ENCODE measurements at places on chromosomes 3 and 15.

DNA sequence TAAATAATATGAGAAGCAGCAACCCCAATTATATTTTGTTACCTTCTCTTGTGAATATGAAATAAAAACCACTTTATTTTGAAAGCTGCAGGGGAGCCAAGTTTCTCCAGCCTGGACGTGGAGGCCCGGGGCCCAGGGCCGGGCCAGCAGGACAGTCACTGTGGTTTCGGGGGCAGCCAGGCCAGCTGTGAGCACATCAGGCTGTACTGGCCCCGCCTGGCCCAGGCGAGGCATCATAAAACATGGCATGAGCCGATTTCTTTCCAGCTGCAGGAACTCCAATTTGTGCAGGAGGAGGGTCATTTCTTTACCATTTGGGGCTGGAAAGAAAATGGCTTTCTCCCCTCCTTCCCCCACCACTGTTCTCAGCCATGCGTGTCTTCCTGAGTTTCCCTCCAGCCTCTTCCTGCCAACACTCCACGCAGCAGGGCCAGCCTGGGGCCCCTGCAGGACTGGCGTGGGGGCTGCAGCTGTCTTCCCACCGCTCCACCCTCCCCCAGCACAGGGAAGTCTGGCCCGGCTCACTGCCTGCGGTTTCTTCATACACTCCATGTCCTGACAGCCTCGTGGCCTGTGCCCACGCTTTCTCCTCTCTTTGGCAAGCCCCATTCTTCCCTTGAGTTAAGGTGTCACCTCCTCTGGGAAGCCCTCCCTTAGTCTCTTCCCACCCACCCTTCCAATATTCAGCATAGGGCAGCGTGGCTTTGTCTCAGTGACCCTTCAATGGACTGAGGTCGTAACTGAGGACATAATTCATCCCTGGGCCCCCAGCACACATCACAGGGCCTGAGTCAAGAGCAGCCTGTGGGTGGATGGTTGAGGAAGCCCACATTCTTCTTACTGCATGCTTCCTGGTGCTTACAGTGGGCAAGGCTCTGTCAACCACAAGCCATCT lies 135.8 kb downstream of the CHSY1 start:
- no peak for DNase-seq

DNA sequence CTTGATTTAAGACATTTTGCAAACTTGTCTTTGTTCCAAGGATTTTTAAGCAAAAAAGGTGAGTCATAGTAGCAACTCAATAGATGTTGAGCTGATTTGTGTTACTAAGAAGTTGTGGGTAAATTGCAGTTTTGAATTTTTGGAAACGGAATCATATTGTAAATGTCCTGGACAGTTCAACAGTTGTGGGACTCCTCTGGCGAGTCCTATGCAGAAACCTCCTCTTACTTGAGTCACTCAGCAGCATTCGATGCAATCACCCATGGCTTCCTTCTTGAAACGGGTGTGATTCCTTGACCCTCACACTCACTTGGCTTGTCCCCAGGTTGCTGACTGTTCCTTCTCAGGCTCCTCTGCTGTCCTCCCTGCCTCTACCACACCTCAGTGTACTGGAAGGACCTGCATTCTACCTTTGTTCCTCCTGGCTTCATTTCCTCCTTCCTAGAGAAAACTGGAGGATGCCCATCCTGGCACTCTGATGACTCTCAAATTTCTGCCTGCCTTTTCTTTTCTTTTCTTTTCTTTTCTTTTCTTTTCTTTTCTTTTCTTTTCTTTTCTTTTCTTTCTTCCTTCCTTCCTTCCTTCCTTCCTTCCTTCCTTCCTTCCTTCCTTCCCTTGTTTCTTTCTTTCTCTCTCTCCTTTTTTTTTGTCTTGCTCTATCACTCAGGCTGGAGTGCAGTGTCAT lies 52.8 kb upstream of the DGKG start:
- DNase-seq = no peak

DNA sequence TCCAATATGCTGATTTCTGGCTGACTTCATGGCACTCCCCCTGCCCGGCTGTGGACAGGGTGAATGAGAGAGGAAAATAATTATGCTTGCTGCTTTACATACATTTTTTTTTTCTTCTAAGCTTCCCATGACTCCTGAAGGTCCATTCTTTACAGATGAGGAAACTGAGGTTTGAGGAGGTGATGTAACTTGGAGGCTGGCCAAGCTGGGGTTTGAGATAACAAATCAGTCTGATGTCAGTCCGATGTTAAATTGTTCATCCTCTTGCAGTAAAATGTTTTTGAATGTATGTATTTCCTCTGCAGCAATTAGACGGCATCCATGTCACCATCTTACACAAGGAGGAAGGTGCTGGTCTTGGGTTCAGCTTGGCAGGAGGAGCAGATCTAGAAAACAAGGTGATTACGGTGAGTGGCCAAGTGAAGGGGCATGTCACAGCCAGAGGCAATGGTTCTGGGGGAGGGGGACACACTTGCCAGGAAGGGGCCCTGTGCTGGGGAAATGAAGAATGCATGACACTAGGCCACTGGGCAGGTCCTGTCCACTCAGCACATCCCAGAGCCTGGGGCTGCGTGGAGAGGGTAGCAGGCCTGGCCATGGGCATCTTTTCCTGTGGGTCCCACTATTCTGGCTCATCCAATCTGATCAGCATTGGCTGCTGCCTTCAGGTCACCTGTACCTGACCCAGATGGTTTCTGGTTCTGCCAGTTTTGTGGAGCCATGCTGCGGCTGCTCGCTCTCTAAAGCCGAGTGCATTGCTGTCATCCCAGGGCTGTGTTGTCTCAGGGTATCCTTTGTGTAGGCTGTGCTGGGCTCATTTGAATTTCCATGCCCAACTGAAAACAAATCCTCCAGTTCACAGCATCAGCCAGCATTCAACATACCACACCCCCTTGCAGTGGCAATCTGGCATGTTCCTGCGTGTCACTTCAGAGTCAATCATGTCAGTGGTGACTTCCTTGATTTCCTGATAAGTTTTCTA lies 20.4 kb downstream of the STARD5 start:
- DNase-seq = no peak

- DNase-seq = no peak
Observed at GRCh38 chr15:61467823-61468222, 238.7 kb upstream of the RORA start.

- no peak for DNase-seq
Observed at GRCh38 chr3:184676927-184677326, 34.9 kb downstream of the MAGEF1 start.

GRCh38 chr15:54120949-54121463 lies 142.8 kb downstream of the UNC13C start:
- no peak for DNase-seq

- no peak for DNase-seq
Observed at GRCh38 chr3:181862502-181862901, 150.8 kb downstream of the SOX2 start.

- DNase-seq = no peak
Observed at GRCh38 chr3:95434491-95434890, 1371.6 kb downstream of the NSUN3 start.

DNA sequence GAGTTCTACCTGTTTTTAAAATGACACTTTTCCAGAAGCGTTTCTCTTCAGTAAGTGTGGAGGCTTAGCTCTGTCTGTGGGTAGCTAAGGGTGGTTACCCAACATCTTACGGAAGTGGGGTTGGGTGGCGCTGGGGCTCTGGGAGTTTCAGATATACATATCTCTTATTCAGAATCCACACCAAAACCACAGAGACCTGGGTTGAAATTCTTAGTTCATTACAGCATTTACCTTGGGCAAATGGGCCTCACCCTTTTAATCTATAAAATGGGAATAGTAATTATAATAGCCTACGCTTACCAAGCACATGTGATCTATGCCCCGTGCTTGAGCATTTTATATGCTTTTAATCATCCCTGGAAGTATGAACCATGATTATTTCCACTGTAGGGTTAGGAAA lies 9.4 kb downstream of the PTPRG start:
- no peak for DNase-seq

- no peak for DNase-seq
Observed at GRCh38 chr3:64888165-64888564, 200.4 kb upstream of the ADAMTS9 start.

GRCh38 chr15:42798802-42799201 lies 61.9 kb upstream of the CDAN1 start:
- DNase-seq = no peak

DNA sequence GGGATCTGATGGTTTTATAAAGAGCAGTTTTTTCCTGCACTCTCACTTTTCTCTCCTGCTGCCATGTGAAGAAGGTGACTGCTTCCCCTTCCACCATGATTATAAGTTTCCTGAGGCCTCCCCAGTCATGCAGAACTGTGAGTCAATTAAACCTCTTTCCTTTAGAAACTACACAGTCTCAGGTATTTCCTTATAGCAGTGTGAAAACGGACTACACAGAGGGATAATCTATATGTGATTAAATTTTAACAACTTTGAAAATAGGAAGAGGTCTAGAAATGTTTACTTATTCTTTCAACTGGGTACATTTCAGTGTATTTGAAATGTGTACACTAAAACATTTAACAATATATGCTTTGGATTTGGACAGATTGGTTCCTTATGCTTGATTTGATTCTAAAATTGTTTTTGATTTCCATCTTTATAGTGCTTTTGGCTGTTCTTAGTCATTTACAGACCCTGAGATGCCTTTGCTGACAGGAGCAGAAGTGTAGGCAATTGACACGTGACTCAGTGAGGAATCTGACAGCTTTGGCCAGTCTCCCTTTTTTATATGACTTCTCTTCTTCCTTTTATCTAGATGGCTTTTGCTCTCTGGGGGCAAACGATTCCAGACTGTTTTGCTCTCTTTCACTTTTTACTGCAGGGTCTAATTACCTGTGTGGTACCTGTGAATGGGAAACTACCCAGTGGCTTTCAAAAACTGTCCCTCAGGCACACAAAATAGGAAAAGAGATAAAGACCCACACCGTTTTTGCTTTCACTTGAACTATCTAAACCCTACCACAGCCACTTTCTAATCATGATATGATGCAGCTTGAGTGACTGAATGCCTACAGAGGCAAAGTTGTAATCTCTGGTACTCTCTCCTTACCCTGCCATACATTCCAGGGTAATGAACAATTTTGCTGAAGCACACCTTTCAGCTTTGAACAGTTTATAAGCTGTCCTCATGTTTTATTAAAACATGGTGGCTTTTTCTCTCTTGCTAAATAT lies 422.6 kb downstream of the ROBO1 start:
- no peak for DNase-seq

GRCh38 chr3:105780107-105780506 lies 88.7 kb downstream of the CBLB start:
- DNase-seq = no peak

GRCh38 chr3:46609212-46609721 lies 3.1 kb upstream of the FAM240A start:
- DNase-seq = no peak

DNA sequence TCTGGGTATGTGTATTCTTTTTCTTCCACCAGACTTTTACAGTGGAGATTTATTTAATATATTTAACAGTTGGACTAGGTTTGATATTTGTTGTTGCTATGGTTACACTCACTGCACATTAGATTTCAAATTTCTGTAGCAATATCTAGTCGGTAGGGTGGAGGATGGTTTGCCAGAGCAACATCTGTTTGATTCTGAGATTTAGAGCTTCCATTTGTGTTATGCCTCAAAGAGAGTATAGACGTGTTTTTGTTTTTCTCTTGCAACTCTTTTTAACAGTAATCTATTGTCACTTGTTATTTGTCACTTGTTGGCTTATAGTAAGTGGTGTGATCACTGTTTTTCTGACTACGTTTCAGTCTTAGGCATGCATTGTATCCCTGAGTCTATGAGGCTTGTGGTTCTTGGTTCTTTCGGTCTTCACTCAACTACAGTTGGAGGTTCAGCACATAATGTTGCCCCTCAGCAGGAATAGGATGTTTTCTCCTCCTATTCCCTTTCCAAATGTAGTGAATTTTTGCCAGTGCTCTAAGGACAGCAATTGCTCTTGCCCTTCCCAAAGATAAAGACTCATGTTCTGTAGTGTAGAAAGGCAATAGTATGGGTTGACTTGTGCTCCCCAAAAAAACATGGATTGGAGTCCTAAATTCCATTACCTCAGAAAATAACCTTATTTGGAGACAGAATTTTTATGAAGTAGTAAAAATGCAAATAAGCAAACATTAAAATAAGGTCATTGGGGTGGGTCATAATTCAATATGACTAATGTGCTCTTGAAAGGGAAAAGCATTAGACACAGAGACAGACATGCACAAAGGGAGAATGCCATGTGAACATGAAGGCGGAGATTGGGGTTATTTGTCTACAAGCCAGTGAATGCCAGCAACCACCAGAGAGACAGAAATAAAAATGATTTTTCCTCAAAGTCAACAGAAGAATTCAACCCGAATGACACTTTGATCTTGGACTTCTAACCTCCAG lies 692.1 kb downstream of the DIPK2A start:
- no peak for DNase-seq

GRCh38 chr15:32952901-32953532 lies 235.2 kb downstream of the GREM1 start:
- no peak for DNase-seq

DNA sequence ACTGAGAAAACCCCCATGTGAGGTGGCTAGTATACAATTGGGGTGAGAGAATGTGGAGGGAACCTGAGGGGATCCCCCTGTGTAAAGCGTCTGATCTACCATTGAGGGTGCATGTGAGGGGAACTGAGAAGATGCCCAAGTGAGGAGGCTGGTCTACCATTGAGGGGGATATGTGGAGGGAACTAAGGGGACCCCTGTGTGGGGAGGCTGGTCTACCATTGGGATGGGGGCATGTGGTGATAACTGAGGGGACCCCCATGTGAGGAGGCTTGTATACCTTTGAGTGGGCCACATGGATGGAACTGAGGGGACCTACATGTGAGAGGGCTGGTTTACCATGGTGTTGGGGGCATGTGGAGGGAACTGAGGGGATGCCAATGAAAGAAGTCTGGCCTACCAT lies 160.8 kb downstream of the FBLN2 start:
- no peak for DNase-seq

- DNase-seq = no peak
Observed at GRCh38 chr3:150308037-150308319, 100.1 kb upstream of the TSC22D2 start.

GRCh38 chr15:67108122-67108961 lies 42.9 kb downstream of the SMAD3 start:
- no peak for DNase-seq

DNA sequence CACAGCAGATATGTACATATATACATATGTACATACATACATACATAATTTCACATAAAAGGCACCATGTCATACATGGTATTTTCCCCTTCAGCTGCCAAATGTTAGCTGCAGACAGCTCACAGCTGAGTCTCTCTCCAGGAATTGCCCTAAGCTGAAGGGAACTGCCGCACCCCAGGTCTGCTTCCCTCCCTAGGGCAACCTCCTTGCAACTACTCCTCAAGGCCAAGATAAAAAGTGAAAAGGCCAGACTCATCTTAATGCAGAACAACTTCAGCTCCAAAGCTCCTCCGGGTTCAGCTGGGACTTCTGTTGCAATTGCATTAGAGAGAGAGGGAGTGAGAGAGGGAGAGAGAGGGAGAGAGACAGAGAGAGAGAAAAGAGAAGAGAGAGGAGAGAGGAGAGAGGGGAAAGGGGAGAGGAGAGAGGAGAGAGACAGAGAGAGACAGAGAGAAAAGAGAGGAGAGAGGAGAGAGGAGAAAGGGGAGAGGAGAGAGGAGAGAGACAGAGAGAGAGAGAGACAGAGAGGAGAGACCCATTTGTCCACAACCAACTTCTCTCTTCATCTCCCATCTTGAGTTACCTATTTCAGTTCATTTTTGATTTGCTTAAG lies 143.4 kb upstream of the HES1 start:
- DNase-seq = no peak
